Suppressor macrophage treated with lipopolysaccharide for 1 hour (primary cell): ENCODE measurements at places on chromosomes 1 and 21.

- peak; percentile 71 for DNase-seq
These were observed 20.9 kb downstream of the S1PR1 start for GRCh38 chr1:101257500-101258325.

GRCh38 chr1:156549831-156550230, 22.5 kb downstream of the IQGAP3 start:
- DNase-seq, result no peak

DNA sequence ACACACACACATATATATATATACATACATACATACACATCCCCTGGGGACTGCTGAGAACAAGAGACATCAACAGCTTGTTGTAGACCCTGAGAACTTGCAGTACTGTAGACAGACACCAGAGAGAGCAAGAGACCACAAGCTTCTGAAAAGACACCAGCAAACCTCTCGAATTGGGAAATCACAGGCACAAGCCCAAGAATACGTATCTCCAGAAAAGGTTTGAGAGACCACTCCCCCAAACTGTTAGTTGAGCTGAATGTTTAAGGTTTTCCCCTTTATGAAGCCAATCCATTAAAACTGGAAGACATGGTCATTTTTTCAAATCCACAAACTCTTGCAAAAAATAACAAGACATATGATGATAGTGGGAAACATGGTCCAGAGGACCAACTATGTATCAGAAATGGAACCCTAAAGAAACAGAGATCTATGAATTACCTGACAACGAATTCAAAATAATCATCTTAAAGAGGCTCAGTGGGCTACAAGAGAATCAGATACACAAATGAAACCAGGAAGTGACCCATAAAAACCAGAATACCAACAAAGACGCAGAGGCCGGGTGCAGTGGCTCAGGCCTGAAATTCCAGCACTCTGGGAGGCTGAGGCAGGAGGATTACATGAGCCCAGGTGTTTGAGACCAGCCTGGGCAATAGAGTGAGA, 45.1 kb downstream of the SLC2A1 start:
- DNase-seq, result peak; percentile 90

- no peak for DNase-seq
These were observed 364.6 kb upstream of the PROX1 start for GRCh38 chr1:213623064-213623581.

- DNase-seq, result no peak
These were observed 1523.0 kb downstream of the KCNT2 start for GRCh38 chr1:195085196-195085595.

DNA sequence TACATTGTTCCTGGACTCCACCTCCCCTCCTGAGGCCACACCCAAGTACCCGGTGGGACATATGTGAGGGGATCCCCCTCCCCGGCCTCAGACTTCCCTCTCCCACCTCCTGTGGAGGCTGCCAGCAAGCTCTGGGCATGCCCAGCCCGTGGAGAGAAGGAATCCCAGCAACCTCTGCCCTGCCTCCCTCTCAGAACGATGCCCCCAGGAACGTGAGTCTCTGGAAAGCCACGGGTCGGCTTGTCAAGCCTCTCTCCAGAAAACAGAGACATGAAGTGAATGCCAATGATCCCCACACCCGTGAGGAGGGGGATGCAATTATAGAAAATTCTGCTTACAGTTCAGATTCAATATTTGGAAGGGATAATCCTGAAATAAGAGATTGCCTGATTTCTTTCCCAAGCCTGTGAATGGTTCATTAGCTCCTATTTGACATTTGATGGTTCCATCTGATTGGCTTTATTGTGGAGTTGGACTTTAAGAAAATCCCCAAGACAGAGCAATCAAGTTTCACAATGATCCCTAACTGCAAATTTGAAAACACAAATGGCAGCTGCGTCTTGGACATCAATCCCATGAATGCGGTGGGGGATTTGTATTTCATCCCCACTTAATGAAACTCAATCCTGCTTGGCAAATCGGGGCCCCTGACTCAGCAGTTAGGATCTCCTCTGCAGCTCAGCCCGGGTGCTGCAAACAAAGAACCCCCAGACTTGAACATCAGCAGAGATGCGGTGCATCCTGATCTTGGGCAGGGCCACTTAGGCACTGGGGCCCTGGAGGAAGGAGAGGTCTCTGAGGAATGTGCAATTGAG, 9.1 kb upstream of the GUCA2B start:
- DNase-seq, result no peak

- no peak for DNase-seq
These were observed 5.8 kb upstream of the RERE start for GRCh38 chr1:8823295-8823664.

- DNase-seq, result no peak
These were observed 80.2 kb upstream of the CHODL start for GRCh38 chr21:18164483-18164882.

DNA sequence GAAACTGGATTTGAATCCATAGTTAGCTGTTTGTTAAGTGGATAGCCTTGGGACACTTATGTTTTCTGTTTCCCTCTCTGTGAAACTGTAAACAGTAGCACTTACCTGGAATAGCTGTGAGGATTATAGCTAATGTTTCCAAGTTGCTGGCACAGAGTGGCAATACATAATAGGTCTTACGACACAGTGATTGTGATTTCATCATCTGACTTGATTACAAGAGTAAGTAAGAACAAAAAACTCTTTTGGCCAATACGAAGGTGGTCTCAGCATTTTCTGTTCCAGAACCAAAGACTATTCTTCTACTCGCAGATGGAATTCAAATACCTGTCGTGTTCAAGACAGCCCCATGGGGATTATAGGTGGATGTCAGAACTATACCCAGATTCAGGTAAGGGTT, 2.1 kb downstream of the C8B start:
- DNase-seq, result no peak

GRCh38 chr1:209513226-209513625, 70.3 kb upstream of the CAMK1G start:
- peak; percentile 33 for DNase-seq
